ENCODE measurements at places on chromosomes 3 and 15.

GRCh38 chr3:65252266-65252665 lies 564.5 kb upstream of the ADAMTS9 start:
- no peak for DNase-seq

DNA sequence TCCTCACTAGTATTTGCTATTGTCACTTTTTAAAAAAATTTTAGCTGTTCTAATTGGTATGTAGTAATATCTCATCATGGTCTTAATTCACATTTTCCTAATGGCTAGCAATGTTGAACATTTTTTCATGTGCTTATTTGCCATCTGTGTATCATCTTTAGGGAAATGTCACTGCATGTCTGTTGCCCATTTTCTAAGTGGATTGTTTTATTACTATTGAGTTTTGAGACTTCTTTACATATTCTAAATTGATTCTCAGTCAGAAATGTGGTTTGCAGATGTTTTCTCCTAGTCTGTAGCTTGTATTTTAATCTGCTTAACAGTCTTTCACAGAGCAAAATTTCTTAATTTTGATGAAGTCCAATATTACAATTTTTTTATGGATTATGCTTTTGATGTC lies 33.6 kb upstream of the SEC22A start:
- no peak for DNase-seq

- DNase-seq = no peak
Measured at GRCh38 chr3:47422743-47423142, 41.9 kb downstream of the PTPN23 start.

DNA sequence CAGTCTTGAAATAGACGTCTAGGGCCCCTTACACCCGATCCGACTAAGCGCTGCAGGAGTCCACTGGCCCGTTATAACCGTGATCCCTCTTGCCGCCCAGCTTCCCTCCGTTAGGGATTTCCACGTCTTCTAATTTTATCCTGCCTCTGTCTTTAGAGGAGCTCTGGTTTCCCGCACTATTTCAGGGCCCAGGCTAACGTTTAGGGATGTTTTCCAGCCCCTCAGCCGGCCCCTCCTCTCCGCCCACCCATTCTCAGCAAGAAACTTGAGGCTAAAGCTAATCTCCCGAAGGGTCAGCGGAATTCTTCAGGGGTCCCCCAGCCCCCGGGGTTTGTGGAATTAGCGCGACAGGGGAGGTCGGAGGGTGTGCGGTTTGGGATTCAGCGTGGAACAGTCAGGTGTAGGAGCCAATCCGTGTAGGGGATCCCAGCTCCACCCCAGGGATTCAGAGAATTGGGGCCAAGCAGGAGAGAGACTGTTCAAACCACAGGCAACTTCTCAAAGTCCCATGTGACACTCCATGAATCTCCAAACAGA lies 1.6 kb downstream of the PTX3 start:
- no peak for DNase-seq

DNA sequence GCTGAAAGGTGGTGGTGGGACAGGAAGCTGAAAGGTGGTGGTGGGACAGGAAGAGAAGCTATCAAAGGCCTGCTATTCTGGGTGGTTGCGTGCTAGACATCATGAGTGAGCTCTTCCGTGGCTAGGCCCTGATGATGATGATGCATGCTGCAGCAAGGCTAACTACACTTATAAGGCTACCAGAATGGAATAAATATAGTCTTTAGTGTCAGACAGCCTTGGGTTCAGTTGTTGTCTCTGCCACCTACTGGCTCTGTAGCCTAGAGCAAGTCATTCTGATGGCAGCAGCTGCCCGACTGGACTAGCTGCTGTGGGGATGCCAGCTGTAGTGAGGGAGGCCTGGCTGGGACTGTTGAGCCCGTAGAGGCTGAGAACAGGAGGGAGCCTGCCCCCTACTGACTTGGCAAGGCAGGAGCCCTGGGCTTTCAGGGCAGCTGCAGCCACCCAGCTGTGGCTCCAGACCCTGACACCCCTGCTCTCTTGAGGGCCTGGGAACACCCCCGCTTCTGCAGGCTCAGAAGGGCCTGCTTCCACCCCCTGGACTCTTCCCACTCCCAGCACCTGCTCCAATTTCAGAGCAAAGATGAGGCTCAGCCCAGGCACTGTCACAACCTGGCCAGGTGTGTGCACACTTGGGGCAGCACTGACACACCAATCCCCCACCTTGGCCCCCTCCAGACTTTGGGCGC lies 21.4 kb upstream of the ZBED2 start:
- DNase-seq = peak; percentile 28

GRCh38 chr3:157123621-157124020 lies 36.3 kb downstream of the CCNL1 start:
- no peak for DNase-seq

GRCh38 chr3:13339833-13340232 lies 80.3 kb downstream of the NUP210 start:
- no peak for DNase-seq

DNA sequence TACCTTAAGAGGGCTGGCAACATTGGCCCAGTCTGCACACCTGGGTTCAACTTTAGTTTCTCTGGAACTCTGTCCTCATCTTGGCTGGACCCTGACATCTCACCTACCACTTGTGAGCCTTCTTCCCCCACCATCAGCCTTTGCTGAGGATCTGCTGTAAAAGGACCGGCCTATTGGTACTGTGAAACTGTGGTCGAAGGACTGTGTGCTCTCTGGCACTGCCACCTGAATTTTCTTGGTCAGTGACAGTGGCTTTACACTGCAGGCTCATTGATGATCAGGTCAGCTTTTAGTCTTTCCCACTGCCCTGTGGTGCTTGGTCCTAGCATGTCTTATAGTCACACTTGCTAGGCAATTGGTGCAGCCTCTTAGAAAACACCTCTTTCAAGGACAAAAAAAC lies 86.9 kb downstream of the PEX5L start:
- DNase-seq = no peak

DNA sequence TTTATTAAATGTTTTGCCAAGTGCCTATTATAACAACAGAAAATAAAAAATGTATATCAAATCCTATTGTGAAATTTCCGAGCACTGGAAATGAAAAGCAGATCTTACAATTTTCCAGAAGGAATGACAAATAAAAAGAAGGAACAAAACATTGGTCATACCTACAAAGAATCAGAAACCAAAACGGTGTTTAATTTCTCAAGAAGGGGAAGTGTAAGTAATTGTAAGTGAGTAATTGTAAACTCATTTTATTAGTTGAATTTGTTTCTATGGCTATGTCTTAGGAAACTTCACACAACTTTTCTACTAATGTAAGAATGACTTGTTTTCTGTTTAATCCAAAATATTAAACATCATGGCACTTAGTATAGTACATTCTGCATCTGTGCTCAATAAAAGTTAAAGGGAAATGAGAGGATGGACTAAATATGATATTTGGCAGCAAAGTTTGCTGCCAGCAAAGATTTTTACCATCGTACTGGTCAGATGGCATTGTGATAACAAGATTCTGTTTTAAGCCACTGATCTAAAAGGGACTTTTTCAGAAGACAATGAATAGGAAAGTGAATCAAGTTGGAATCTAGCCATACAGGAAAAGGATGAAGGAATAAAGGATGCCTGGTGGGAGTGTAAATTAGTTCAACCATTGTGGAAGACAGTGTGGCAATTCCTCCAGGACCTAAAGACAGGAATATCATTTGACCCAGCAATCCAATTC lies 232.4 kb downstream of the NFKBIZ start:
- no peak for DNase-seq

GRCh38 chr15:70088887-70089691 lies 8.6 kb downstream of the TLE3 start:
- no peak for DNase-seq

- no peak for DNase-seq
Measured at GRCh38 chr3:48470286-48470685, 23.7 kb downstream of the ATRIP start.

DNA sequence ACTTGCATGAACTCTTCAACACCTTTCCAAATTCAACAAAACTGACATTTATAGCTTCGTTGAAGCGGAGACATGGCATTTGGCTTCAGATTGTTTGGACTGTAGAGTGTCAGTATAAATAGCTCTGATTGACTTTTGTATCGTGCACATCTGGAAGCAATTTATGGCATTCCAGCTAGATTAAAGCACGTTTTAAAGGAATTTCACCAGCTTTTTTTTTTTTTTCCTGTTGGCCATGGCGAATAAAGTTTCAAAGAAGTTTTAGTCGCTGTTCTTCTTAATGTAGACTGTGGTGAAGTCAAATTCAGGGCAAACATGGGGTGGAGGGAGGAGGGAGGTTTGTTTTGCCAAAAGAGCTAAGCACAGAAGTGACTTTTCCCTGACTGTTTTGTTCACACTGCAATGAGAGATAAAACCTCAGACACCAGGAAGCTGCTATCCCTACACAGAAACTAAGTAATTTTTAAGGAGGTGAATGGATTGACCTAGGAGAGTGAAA lies 391.0 kb upstream of the RARB start:
- no peak for DNase-seq

DNA sequence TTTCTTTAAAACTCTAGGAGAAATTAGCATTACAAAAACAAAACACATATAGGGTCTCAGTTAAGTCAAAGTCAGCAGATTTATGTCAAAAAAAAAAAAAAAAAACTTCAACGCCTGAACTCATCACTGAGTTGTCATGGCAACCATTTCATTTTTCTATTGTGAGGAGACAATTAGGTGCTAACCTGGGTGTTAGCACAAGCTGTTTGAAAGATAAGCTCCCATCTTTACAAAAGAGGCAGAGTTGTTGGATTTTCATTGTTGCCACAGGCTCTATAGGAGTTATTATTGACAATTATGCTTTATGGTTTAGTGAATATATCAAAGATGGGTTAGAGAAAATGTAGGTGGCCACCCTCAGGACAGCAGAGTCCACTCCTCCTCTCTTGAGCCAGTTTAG lies 806.9 kb downstream of the GRM7 start:
- DNase-seq = no peak

GRCh38 chr3:124300416-124300815 lies 308.5 kb upstream of the ROPN1 start:
- DNase-seq = no peak

GRCh38 chr15:35104526-35105147 lies 19.5 kb upstream of the NANOGP8 start:
- DNase-seq = no peak

Data from central memory CD8-positive, alpha-beta T cell (primary cell).